ENCODE measurements at places on chromosomes 12 and 14.

DNA sequence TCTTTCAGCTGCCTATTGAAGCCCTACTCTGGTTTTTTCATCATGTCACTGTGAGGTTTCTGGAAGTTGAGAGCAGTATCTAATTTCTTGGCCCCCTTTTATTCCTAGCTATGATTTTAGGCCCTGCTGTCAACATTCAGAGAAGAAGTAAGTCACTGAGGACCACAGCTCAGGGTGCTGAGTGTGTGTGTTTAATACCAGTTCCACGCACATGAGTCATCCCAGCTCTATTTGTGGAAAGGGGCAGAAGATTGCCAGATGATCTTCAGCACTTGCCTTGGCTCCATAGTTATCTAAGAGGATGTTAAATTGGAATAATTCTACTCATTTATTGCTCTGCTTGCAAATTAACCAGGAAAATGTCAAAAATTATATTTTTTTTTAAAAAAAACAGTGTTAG lies 65.5 kb upstream of the SLC38A4 start:
- DNase-seq = no peak

GRCh38 chr12:123231931-123232330 lies 1.0 kb downstream of the MPHOSPH9 start:
- DNase-seq = no peak

DNA sequence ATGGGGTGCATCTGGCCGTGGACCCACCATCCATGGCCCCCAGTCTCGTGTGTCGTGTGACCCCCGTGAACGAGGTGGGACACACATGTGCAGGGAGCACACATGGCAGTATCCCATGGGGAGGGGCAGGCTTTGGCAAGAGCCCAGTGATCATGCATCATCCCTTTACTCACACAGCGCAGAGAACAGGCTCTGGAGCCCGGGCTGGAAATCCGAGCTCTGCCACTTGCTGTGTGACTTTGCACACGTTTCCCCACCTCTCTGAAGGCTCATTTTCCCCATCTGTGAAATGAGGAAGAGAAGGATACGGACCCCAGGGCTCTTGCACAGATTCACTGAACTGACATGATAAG lies 119.9 kb downstream of the PHETA1 start:
- no peak for DNase-seq

DNA sequence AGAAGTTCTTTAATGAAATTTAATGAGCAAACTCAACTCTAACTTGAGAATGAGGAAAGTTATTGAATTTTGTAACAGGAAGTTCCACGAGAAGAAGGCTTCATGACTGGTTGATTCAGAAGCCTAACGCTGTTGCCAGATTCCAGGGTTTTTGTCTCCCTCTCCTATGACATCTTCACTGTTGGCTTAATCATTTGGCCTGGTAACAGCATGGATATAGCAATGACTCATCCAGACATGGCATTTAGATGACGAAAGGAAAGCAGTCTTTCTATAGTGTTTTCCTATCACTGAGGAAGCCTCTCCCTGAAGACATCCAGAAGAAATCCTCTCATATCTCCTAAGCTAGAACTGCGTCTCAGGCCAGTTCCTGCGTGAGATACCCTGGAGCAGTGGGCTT lies 9.4 kb upstream of the KCNA1 start:
- no peak for DNase-seq

DNA sequence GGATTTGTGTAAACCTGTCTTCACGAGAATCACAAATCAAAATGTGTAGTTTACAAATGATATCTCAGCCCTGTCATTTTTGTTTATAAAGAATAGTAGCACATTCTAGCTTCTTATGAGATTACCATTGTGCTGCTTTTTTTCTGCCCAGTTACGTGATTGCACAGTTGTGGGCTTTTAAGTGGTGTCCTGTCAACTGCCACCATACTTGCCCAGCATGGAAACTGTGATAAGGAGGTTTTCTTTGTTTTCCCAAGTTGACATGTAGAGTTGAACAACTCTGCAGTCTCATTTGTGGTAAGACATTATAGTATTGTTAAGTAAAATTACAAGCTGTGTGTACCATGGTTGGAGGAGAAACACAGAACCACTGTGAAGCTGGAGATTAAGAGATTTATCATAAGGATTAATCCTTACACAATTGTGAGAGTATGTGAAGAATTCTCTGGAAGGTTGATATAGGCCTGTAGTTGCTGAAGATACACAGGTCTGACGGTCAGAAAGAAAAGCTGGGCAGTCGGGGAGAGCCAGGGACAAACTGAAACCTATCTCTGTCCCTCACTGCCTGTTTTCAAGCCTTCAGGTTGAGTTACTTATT lies 12.2 kb downstream of the CHURC1 start:
- peak; percentile 57 for DNase-seq

DNA sequence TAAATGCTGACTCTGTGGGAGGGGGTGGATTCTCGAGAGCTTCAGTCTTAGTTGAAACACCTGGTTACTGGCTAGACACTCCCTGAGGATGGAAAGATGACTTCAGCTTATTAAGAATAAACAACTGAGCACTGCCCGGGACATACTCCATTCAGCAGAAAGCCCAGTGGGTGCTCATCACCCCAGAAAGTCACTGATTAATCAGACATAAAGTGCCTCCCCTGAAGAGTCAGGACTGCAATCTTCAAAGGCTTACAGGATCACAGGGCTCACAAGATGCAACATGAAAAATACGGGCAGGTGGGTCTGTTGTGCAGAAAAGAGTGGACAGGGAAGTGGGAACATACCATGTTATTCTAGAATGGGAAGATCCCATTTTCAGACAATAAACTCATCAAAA lies 207.0 kb downstream of the CALM1 start:
- no peak for DNase-seq

GRCh38 chr14:42229976-42230375 lies 623.3 kb downstream of the LRFN5 start:
- DNase-seq = no peak

DNA sequence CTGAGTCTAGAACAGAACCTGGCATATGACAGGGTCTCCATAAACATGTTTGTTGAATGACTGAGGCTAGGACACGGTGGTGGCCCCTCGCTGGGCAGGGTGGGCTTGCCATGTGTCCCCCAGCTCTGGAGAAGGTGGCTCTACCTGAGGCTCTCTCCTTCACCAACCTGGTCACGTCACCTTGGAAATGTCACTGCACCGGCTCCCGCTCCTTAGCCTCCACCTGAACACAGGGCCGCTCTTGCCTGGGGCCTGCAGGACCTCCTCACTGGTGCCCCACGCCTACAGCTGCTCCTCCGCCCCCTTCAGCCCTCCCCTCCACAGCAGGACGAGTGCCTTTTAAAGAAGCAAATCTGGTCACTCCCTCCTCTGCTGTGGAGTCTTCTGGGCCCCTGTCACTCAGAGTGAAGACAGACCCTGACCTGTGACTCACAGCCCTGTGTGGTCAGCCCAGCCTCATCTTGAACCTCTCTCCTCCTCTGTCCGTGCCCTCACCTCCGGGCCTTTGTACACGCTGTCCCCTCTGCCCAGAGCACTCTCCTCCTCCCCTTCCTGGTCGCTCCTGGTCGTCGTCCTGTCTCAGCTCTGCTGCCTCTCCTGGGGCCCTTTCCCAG lies 81.0 kb downstream of the ADGRD1 start:
- DNase-seq = no peak

DNA sequence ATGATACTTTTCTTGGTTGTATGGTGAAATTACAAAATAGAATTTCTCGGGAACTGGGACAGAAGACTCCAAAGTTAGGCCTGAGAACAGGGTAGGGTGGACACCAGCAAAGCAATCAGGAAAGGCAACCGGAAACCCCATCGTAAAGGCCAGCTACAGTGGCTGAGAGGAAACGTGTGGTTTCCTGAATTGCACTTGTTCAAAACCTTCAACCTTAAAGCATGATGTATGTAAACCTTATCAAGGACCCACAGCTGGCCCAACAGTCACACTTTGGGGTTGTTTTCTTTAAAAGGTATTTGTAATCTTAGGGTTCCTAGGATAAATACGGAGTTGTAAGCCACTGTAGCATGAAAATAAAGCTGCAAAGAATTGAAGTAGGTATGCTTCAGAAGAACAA lies 2.2 kb upstream of the PTGDR start:
- DNase-seq = peak; percentile 58

DNA sequence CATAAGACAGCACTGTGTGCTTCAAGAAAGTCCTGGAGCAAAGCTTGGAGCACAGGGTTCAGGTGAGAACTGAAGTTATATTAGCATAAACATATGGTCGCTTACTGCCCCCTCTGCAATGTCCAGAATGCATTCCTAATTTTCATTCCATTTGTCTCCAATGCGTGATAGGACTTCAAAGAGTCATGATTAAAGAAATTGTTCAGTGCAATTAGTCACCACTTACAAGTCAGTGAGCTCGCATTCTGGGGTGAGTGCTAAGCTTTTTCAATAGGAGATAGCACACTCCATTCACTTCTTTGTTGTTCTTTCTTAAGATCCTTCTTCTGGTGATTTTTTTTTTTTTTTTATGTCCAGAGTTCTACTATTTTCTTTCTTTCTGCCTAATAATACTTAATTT lies 398.4 kb downstream of the SYT1 start:
- no peak for DNase-seq

DNA sequence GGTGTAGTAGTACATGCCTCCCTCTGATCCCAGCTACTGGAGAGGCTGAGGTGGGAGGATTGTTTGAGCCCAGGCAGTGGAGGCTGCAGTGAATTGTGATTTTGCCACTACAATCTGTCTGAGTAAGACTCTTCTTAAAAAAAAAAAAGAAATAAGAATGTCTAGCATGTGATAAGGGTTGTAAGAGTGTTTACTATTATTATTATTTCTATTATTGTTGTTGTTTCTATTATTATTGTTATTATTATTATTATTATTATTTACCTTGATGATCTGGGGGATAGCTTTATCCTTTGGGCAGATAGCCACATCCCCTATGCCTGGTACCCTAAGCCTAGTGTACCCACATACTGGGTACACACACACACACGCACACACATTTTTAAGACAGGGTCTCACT lies 4.3 kb downstream of the OAS3 start:
- DNase-seq = no peak

DNA sequence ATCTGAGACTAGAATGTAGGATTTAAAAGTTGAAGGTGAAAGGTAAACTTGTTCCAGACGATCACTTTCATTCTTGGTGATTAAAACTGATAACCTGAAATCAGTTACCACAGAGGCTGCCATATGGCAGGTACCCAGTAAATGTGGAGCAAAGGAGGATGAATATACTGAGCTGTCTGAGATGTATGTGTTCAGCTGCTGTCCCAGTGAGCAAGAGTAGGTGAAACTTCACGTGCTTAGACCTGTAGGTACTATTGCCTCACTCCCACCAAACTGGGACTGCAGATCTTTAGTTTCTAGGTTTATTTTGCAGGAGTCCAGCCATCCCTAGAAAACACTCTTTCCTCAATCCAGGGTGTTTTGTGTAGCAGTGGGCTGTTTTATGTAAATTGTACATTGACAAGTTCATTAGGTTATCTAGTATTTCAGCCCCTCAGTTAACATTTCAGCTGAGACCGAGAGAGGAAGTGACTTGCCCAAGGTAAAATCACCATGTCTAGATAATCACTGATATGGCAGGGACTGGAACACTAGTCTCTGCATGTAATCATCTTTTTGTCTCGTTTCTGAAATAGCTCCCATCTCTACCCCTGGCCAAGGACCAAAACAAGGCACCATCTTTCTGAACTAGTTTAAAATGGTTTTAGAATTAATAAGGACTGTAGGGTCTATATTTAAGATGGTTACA lies 62.7 kb downstream of the ATG14 start:
- DNase-seq = no peak

DNA sequence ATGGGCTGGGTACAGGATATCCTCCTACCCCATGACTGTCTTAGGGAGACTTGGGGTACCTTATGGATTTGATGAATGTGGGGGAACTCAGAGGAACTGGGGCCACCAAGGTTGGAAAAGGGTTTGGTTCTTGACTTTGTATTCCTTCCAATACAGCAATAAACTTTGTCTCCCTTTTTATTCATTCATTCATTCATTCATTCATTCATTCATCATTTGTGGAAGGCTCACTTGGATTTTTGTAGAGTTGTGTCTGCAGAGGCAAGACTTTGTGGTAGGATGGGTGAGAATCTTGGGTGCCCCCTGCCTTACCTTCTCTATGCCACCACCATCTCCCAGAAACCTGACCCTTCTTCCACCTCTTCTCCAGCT lies 21.1 kb downstream of the SOAT2 start:
- DNase-seq = no peak

Data from hematopoietic multipotent progenitor cell treated with erythropoietin and hydrocortisone succinate and interleukin-3 and kit ligand, for 8 days (in vitro differentiated cells).